ENCODE measurements at places on chromosomes 4 and X.

DNA sequence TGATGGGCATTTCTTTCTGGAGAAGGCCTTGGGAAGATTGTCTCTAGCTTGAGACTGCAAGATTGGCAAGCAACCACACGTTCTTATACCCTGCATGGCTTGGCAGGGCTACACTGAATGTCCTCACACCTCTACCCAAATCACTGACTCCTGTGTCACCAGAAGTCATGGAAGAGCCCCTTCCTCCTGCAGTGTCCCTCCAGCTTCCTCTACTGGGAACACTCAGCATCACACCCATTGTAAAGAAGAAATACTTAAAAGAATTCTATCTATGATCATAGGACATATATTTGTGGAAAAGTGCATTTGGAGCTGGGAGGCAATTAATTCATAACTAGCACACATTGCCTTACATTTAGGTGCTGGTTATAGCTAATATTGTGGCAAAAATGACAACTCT, 113.1 kb downstream of the CCSER1 start:
- no peak for DNase-seq

GRCh38 chr4:21410372-21410771, 538.2 kb downstream of the KCNIP4 start:
- no peak for DNase-seq

GRCh38 chr4:47672696-47673095, 165.2 kb downstream of the CORIN start:
- DNase-seq: no peak

DNA sequence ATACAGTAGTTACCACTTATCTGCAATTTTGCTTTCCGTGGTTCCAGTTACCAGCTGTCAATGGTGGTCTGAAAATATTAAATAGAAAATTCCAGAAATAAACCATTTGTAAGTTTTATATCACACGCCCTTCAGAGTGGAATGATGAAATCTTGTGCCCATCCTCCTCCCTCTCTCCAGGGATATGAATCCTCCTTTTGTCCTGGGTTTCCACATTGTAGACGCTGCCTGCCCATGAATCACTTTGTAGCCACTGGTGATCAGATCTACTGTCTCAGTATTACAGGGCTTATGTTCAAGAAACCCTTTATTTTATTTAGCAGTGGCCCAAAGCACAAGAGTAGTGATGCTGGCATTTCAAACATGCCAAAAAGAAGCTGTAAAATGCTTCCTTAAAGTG, 198.6 kb downstream of the KCNIP4 start:
- DNase-seq: no peak

- no peak for DNase-seq
These were observed 24.1 kb upstream of the MTM1 start for GRCh38 chrX:150544222-150544787.

GRCh38 chr4:64584981-64585557, 175.8 kb upstream of the TECRL start:
- DNase-seq: no peak

DNA sequence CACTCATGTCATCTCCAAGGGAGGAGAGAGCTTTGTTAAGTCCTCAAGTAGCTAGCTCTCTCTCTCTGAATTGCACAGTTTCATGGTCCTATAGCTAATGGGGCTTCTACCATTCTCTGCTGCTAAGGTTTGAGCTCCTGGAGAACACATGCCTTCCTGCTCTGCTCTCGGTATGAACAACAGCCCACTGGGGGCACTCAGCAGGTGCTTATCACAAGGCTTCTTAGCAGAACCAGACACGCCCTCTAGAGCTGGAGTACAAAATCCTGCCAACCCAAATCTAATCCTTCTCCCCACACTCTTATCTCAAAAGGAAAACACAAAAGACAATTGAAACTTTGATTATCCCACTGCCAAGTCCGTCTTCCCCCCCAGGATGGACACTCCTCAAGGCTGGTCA, 176.5 kb downstream of the HS3ST1 start:
- no peak for DNase-seq

DNA sequence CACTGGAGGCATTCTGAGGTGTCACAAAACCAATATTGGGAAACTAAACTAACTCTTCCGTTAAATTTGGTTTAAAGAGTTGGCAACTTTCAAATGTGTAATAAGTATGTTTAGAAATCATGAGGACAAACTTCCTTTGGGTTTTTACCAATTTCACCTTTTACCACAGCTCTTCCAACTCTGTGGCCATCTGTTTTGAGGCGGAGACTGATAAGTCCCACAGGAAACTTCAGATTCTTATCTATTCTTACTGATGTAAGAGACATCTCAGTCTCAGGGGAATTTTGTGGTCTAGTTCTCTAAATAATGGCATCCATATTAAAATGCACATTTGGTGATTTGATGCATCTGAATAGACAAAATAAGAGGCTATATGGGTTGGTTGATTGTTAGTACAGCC, 229.2 kb upstream of the AFF2 start:
- DNase-seq: no peak

DNA sequence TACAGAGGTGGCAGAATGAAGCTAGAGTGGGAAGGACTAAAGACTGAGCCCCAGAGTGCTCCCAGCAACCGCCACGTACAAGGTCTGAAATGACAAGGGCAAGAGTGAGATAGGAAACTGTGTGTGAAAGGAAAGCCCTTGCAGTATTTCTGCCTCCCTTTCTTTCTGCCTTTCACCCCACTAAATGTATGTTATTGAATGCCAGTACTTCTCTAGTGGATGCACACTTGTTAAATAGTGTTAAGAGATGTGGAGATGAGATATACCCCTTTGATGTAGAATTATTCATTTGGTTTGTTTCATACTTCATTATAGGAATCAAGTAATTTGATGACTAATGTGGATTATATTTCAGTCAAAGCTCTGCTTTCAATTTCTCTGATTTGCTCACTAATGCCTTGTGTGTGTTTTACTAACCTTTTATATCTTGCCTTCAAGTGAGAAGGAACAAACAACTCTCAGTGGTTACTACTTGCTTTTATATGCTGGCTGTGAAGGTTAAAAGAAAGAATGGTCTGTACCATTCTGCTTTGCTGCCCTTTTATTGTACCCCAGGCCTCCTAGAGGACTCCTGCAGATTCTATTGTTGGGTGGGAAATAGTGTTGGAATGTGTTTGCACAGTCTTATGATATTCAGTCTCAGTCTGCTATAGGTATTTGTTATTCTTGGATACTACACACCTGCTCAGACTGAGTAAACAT, 8.0 kb upstream of the ANXA3 start:
- no peak for DNase-seq

- DNase-seq: no peak
These were observed 589.2 kb downstream of the SH3BGRL start for GRCh38 chrX:81791086-81791485.

GRCh38 chr4:128310266-128310697, 22.7 kb upstream of the PGRMC2 start:
- DNase-seq: no peak

GRCh38 chrX:115467961-115468360, 93.0 kb upstream of the PLS3 start:
- DNase-seq: no peak

- DNase-seq: no peak
These were observed 8.6 kb upstream of the ENPEP start for GRCh38 chr4:110467400-110467799.

GRCh38 chr4:7985891-7986441, 46.3 kb upstream of the AFAP1 start:
- DNase-seq: no peak

DNA sequence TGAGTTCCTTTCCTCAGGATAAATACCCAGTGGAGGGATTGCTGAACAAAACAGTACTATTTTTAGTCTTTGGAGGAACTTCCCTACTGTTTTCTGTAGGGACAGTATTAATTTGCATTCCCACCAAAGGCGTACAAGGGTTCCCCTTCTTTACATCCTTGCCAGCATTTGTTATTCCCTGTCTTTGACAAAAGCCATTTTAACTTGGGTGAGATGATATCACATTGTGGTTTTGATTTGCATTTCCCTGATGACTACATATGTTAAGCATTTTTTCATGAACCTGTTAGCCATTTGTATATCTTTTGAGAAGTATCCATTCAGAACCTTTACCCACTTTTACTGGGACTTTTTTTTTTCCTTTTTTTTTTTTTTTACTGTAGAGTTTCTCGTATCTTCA, 126.2 kb upstream of the ANXA10 start:
- no peak for DNase-seq

DNA sequence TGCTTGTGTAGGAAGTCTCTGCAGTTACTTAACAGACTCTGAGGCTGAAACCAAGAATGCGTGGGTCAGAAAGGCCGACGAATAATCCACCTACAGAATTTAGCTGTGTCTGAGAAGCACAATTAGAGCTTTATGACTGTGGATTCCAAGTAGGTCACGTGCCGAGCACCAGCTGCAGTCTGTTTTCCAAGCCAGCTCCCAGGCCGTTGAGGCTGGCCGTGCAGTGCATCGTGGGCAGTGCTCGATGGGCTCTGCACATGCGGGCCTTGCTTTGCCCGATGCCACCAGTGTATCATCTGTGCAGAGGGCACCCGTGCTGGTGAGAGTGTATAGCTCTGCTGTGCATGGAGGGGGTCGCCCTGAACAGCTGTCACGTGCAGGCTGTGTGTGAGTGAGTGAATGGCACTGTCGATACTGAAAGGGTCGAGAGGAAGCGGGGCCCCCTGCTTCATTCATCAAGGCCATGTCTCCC, 67.5 kb upstream of the CLDN34 start:
- DNase-seq: no peak

DNA sequence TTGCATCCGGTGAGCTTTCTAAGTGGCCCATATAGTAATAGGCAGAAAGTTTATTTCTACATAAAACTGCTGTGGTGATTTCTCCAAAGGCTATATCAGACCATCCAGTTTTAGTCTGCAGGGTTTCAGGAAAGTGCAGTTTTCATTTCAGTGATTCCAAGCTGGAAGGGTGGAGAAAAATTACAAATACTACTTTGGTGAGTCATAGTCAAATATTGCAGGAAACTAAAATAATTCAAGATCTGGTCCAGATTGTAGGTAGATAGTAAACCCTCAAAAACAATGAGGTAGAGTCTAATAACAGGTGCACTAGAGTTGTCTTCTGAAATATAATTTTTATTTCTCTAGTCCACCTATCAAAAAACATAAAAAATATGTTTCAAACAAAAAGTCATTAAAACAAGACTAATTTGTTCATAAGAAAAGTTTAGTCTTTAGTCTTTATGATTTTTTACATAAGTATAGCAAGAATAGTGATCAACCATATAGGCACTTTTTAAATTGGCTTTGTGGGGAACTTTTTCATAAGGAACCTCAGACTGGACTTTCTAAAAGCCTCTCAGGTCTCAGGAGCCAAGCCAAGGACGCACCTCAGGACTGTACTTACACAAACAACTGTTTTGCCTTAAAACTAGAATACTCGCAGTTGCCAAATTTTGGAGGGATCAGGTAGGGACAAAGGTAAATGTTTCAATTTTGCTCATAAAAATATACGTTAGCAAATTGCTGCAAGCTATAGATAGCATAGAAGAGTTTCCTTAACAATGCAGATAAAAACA, 101.8 kb upstream of the TLR3 start:
- no peak for DNase-seq

GRCh38 chrX:124242131-124242530, 90.3 kb upstream of the TEX13D start:
- DNase-seq: no peak

DNA sequence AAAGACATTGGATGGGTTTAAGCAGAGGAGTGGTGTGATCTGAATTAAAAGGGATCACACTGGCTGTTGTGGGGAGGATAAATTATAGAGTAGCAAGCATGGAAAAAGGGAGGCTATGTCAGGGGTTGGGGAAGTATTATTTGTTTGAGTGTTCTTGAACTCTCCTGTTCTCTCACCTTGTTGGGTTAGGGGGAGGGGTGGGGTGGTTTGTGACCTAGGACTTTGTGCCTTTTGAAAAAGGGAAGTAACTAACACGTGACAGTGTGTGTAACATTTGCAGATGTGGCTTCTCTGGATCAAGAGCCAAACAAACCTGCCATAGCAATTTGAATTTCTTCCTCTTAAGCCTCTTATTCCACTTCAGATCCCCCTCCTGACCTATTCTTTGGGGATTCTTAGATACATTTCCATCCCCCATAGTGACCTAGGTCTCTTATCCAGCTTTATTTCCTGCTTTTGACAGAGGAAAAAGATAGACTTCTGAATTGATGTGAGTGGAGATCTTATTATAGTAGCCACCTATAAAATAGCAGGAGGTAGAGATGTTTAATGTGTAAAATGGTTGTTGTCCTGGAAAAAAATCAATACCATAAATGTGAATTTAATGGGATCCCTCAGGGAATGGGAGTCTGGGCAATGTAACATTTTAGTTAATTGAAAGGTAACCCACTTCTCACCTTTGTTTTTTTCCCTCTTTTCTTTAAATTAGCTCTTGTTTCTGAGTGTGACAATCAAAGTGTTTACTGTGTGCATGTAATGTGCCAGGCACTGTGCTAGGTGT, 120.4 kb downstream of the CT47B1 start:
- DNase-seq: no peak

DNA sequence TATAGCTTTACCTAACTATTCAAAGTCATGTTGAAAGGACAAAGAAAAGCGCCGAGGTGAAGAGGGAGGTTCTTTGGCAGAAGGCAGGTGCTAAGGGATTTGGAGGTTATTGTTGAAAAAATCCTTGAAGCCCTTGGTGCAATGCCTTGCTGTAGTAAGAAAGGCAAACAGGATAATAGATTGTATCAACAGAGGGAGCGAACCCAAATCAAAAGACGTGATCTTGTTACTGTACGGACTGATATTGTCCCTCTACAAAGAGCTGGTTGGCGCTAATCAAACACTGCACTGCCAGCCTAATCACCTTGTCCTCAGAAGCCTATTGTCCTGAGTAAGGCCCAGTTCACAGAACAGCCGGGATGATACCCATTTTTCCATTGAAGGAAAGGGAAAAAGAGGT, 182.9 kb downstream of the ZIC3 start:
- no peak for DNase-seq

GRCh38 chr4:169437299-169438047, 166.7 kb upstream of the SH3RF1 start:
- no peak for DNase-seq

DNA sequence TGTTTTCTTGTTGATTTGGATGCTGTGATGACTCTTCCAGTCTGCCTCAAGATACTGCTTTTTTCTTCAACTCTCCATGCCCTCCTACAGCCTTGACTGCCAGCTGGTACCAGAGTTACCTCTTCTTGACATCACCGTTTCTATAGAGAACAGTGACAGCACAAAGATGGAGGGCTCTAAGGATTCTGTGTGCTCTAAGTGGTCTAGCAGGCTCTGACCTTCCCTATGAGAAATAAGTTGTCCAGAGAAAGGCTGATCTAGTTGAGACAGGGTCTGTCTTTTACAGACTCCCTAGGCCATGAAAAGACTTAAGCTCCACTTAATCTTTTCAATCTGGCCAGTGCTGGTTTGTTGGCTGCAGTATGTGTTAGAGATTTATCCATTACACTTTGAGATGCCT, at the start of gene AKAP4:
Gene AKAP4 (minus strand): TSS at position 101 of the 400 bp plus-strand sequence. CDS start 118 bp downstream, outside the sequence.
- no peak for DNase-seq

DNA sequence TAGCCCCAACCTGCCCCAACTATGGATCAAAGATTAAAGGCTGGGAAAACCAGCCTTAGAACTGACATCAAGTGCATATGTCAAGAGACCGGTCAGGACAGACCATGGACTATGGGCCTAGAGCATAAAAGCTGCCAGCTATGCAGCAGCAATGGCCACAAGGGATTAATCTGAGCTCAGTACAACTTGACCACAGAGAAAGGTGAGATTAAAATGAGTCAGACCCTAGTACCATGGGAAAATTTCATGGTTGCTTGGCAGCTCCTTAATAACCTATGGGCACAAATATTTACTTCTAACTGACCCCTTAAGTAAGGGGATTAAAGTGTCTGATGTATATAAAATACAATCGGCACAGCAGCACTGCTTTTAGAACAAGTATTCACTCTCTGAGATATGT, 54.4 kb downstream of the CBR4 start:
- DNase-seq: no peak
